Activated CD8-positive, alpha-beta T cell treated with anti-CD3 and anti-CD28 coated beads for 36 hours (primary cell): ENCODE measurements at places on chromosomes 7 and 10.

DNA sequence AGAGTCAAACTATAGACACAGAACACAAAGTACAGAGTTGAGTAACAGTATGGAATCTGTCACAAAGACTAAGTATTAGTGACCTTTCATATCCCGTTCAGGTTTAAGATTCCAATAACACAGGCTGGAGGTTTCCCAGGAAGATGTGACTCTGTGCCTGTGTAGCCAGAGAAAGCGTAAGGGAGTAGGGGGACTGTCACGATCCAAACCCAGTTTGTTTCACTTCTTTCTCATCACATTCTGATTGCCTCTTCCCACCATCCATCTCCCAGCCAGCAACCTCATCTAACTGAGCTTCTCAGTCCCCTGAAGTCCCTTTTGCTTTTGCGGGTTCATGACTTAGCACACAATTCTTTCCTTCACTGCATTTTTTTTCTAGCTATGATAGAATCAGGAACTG, 76.4 kb upstream of the NPVF start:
- DNase-seq: no peak

DNA sequence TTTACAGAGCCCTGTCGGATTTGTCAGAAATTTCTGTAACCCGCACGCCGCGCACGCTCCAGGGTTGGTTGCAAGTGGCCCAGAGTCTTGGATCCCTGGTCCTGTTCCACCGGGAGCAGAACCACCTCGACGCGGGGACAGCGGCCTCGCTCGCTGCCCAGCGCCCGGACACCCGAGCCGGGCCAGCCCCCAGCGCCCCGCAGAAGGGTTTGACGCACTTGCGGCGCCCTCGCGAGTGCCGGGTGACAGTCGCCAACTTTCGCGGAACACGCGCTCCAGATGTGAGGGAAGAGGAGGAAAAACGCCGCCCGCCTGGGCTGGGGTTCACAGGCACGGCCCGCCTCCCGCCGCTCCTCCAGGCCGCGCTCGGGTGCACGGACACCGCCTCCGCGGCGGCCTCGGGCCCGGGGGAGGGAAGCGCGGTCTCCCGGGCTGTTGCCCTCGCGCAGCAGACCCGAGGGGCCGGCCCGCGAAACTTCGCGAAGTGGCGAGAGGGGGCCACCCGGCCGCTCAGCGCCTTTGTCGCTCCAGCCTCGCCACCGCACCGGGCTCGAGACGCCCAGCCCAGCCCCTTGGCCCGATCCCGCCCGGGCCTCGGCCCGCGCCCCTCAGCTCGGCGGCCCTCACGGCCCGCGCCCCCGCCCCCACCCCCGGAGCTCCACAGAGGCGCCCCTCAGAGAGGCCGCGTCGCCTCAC, 514 bp downstream of the RNF216 start:
- peak; percentile 35 for DNase-seq

DNA sequence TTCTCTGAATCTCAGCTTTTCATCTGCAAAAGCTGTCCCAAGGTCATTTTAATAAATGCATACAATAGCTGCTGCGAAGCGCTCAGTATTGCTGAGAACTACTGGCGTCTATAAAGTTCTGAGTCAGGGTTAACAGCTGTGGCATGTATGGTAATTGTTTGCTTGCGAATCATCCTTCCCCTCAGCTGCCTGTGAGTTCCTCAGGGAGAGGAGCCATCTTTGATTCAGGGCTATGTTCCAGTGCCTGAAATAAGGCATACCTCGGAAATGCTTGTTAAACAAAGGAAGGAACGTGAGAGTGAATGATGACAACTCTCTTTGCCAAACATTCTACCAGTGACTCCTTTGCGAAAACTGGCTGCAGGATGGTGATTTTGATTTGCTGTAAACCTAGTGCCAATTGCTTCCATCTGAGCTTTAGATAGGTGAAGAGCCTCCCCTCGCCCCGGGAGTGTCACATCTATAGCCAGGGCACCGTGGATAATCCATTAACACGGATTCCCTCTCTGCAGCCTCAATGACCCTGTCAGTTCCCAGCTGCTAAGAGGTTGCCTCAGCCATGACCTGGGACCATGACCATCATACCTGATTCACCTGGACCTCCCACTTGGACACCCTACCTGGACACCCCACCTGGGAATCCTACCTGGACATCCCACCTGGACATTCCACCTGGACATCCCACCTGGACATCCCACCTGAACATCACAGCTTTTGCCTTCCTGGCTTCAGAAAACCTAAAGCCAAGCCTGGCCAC, 39.6 kb downstream of the GPRIN2 start:
- no peak for DNase-seq

GRCh38 chr10:86210416-86210815, 156.2 kb downstream of the GRID1 start:
- no peak for DNase-seq

DNA sequence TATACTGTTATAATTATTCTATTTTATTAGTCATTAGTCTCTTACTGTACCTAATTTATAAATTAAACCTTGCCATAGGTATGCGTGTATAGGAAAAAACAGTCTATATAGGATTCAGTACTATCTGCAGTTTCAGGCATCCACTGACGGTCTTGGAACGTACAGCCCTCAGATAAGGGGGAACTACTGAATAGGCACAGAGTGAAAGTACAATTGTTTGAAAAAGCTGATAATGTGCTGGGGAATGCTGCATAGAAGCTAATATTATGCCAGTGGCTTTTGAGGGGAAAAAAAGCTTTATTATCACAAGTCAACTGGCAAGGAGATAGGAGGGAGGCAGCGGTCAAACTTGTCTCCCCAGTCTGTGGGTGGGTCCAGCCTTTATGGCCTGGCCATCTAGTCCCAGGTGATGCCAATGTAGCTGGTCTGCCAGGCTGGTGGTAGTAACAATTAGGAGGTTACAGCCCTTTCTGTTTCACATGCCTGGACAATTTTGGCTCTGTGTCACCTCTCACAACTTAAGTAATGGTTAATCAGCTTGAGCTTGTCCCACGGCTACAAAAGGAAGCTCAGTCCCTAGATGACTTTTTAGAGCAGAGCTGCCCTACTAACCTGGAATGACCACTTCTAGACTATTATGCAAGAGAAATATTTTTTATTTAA, 8.3 kb upstream of the FMC1 start:
- no peak for DNase-seq

DNA sequence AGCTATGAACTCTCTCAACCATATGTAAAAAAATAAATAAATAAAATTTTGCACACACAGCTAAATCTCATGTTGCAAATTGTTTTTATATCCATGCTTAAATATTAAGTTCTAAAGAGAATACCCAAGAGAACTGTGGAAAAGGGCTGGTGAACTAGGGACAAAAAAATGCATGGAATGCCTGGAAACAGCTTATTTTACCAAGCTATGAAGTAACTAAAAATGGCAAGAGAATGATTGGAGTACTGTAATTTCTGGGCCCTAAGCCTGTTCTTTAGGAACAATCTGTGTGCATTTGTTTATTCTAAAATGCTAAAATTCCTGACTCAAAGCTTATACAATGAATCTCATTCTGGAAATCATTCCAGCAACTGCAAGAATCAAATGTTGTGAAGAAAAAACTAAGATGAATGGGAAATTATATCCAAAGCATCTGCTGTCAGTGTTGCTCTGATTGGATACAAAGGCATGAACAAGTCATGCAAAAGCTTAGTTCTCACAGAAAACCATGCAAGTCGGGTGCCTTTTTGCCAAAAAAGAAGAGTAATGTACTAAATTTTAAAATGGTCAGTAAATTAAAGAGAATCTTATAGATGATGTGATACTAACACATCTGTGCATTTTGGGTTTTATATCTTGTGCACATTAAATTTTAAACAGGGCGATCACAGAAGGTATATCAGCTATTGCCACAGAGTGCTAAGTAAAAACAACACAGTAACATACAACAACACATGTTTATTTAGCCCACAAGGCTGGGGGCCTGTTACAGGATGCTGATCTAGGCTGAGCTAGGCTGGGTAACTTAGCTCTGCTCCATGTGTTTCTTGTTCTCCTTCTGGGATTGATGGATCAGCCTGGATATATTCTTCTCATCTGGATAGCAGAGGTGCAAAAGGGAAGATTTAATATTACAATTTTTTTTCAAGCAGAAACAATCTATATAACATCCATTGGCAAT, 453.5 kb upstream of the SEMA3A start:
- DNase-seq: no peak

- DNase-seq: no peak
Measured at GRCh38 chr7:71679480-71679879, 547.5 kb downstream of the GALNT17 start.

DNA sequence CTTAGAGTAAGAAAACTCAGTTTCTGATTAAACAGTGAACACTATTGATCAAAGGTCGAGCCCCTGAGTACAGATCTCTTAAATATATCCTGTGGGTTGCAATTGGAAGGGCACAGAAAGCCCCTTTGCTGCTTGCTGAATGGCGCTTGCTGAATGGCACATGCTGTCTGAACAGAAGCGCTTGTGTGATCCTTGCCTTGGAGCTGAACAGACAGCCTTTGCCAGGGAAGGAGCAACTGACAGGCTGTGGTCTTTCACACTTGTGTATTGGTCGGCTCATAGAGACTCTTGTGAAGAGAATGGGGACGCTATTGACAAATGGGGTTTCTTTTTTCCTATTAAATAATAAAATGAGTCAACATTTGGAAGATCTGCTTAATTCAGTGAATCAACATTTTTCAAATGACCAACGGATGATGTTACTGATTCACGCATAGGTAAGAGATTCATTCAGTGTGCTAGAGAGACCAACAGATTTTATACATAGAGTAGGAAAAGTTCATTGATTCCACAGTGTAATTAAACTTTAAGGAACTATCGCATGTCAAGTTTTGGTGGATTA, 99.4 kb upstream of the TNS3 start:
- DNase-seq: no peak

DNA sequence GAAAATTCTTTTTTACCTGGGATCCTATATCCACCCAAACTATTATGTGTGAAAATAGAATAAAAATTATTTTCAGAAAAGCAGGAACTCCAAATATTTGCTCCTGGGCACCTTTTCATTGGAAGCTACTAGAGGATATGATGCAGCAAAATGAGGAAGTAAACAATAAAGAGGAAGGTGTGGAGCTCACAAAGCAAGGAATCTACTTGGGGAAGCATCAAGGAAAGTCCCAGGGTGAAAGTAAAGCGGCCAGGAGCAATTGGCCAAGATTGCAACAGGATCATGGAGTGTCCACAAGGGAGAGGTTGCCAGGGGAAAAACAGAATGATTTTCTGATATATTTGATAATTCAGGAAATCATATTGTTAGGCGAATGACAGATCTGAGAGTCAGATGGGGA, 80.8 kb downstream of the CARD11 start:
- no peak for DNase-seq

GRCh38 chr10:30724296-30724695, 94.7 kb upstream of the LYZL2 start:
- no peak for DNase-seq

DNA sequence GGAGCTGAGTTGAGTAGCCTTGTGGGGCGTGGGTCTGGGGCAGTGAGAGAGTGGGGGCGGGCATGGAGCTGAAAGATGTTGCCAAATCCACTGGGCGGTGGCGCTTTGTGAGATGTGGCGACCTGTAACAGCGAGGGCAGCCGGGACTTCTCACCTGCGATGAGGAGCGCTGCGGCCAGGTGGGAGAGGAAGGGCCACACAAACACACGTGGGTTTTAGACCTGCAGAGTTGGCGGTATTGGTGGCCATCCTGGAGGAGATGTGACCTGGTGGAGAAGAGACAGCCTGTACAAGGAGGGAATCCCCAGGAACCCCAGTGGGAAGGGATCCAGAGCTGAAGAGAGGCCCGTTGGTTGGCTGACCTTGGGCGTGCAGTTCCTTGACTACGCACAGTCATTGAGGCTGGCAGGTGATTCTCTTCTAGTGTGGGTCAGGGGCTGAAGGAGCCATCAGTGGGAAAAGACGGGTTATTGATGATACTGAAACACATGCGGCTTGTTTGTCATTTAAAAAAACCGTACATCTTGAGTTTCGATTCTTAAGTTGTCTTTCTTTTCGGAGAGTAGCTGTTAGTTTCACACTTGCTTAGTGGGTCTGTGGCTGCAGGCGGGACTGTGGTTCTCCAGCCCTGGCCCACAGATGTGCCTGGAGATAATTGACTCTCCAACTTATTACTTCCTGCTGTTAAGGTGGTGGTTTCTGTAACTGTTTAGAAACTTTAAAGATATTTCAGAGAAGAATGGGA, 2.4 kb downstream of the CHST12 start:
- peak; percentile 91 for DNase-seq

- DNase-seq: no peak
Measured at GRCh38 chr10:95419399-95419798, 128.6 kb upstream of the PDLIM1 start.

GRCh38 chr10:123165445-123166072, 11.4 kb downstream of the BUB3 start:
- DNase-seq: no peak

DNA sequence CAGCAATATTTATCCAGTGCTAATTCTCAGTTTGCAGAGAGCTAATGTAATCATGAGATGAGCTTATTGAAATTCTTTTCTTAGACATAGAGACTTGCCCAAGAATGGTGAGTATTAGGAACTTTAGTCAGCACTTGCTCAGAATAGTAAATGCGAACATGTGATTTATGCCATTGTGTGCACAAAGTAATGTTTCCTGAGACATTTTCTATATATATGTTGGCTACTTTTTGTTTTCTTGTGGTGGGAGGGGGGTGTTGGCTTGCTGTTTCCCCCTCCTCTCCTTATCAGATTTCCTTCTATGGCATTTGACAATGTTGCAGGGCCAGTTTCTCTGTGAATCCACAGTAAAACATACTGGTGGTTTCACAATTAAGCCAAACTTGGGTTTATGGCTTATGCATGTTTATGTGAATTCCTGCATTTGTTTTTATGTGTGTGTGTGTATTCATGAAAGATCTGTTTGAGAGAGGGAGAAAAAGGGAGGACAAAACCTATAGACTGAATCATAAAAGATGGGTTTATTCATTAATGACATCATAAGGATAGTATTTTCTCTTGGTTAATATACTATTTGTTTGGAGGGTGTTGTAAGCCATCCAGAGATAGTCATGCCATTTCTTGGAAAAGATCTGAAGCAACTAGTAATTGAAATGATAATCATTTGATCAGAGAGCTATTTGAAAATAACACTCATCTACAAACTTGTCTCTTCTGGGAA, 36.3 kb downstream of the ARID5B start:
- DNase-seq: no peak

DNA sequence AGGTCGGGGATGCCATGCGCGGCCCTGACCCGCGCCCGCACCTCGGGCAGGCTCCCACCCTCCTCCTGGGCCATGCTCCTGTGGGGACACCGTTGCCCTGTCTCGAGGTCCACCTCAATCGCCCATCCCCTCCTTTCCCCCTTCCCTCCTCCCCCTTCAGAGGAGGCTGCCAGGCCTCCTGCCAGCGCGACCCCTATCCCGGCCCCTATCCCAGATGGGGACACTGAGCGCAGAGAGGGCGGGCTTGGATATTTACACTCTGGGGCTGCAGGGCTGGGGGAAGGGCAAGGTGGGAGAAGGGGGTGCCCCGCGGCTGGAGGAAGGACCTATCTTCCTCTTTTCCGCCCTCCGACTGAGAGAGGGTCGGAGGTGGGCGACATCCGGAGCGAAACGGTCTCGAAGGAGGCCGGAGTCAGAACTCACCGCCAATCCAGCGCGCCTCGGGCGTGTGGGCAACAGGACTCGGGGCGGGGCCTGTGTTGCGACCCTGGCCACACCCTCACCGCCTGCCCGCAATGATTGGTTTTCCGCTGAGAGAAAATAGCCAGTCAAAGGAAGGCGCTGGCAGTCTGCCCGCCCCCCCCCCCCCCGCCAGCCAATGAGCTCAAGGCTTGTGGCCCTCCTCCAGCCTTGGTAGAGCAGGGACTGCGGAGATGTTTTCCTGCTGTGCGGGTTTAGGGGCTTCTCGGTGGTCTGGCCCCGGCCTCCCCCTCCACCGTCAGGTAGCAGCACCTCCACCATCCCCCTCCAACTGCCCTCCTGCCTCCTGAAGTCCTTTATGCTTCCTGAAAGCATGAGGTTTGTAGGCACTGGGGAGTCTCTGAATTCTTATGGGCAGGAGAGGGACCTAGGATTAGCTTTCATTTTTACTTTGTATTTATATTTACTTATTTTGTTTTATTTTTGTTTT, at the start of gene METTL27:
Gene METTL27 (minus strand): TSS at position 450 of the 910 bp plus-strand sequence. CDS start 376 bp downstream, at position 74.
- peak; percentile 96 for DNase-seq
